ENCODE measurements at places on chromosomes 7 and 10.
A peak's percentile ranks its signal among the peaks of the same experiment; 100 is the strongest.

- DNase-seq: no peak
Measured at GRCh38 chr10:132685101-132685891, 100.7 kb downstream of the NKX6-2 start.

GRCh38 chr7:43569424-43569823 lies 13.5 kb upstream of the STK17A start:
- no peak for DNase-seq

DNA sequence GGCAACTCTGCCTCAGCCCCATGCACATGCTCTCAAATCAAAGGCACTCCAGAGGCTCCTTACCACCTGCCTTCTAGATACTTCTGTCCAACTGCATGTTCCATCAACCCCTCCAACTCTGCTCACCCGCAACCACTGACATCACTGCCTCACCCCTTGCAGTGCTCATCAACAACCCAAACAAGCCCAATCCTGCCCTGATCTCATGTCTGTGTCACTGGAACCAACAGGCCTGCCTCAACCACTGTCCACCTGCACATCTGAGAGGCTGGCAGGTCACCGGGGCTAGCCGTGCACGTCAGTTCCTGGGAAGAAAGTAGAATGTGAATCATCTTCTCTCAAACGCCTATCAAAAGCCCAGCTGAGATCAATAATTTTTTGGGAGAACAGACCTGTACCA lies 33.3 kb downstream of the CTBP2 start:
- DNase-seq: no peak

GRCh38 chr7:142348921-142349405 lies 91.1 kb upstream of the PRSS58 start:
- no peak for DNase-seq

DNA sequence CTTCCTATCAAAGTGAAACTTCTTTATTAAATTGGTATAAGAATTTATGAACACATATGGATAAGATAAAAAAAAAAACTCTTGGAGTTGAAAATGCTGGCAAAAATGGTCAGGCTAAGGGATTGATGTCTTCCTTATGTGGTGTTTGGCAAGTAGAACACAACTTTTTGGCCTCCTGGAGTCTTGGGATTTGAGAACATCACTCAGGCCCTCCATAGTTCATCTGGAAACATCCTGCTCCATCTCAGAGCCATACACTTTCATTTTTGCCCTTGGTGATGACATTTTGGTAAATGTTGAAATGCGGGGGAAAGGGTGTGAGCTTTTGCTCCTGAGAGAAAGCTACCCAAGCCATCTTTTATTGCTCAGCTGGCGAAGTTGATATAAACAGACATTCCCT lies 27.5 kb upstream of the BTBD16 start:
- DNase-seq: no peak

DNA sequence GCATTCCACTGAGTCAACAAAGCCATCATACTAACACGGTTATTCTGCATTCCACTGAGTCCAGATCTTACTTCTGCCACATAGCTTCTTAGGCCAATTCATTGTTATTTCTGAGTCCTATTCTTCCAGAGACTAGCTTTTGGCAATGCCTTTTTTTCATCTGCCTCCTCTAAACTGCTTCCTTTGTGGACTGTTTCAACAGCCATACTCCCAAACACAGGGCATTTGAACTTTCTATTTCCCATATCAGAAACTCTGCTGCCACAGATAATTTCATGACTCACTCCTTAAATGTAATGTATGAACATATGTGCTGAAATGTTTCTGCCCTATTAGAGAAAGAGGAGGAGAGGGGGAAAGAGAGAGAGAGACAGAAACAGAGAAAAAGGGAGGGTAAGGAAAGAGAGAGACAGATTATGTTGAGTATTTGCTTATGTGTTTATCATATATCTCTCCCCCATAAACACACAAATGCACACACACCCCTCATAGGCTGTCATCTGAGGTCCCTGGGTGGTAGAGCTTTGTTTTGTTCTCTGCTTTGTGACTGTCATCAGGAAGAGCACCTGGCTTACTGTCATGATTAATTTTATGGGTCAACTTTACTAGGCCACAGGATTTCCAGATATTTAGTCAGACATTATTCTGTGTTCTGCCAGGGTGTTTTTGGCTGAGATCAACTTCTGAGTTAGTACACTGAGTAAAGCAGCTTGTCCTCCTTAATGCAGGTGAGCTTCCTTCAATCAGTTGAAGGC lies 308.0 kb upstream of the KCND2 start:
- no peak for DNase-seq

GRCh38 chr7:132757783-132758182 lies 181.5 kb upstream of the PLXNA4 start:
- no peak for DNase-seq

DNA sequence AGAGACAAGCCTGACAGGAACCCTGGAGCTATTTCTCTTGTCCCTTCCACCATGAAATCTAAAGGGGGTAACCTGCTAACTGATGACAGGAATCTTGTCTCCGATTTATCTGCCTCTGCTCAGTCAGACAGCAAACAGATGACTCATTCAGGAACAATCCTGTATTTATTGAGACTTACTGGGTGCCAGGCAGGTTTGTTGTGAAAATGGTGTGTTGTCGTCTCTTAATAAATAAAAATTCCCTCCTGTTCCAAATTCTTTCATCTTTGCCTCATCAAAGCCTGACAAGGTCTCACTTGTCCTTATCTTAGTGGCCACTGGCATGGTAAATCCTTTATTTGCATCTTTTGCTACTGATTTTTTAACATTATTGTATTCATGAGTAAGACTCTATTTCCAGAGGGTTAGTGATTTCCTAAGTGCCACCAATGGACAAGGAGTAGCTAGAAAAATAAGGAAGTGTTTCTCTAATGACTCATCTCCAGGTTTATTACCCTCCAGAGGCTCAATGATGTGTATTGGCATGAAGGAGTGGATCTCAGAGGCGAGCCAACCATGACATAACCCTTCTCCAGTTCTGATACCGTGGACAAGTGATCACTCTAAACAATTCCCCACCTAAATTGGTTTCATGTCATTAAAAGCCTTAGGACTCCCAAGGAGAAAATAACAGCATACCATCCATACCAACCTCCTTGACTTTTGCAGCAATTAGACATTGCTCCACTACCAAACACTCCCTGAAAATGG lies 724.0 kb downstream of the GRID1 start:
- no peak for DNase-seq

- no peak for DNase-seq
Measured at GRCh38 chr7:36794689-36795088, 70.4 kb upstream of the AOAH start.

DNA sequence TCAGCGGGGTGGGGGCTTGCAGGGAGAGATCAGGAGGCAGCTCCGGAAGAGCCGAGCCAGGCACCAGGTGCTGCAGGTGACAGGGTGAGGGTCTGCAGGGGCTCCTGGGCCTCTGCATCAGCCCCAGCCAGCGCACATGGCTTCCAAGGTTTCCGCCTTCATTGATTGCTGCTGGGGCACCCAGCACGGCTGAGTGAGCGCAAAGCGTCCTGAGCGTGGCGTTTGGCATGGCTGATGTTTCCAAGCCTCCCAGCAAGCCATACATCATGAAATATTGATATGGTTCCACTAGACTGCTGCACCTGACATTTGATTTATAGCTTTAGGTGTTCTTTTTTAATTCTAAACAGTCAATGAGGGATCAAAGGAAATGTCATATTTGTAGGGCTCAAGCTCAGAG lies 259.0 kb downstream of the WDR37 start:
- no peak for DNase-seq

DNA sequence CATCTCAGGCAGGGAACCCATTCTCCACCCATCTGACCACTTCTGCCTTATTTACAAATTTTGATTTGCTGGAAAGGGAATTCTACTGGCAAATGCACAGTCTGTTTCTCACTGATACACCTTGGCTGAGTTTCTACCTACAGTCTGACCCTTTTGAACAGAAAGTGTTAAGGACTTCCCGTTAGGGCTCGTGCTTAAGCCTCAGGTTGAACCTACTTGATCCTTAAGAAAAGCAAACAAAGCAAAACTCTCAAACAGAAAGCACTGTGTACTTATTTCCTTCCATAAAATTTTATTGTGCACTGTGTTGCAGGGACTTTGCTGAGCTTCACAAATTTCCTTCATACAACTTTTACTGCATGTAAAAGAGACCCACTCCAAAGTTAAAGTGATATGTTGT lies 367.8 kb downstream of the NRG3 start:
- DNase-seq: no peak

DNA sequence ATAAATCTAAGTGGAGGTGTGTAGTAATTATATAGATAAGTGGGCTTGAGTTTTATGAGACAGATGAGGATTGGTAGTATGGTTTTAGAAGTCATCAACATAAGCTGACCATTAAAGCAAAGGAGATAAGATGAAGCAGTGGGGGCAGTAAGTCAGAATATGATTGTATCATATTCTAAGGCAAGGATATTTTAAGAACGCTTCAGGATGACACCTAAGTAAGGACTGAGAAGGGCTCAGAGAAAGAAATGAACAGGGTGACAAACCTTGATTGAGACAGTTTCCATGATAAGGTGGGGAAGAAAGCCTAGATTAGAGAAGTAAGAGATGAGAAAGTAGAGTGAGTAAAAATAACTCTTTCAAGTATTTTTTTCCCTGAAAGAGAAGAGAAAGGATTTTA lies 567.2 kb downstream of the ATRNL1 start:
- DNase-seq: no peak

GRCh38 chr7:45564485-45564884 lies 9.7 kb upstream of the ADCY1 start:
- no peak for DNase-seq

- DNase-seq: no peak
Measured at GRCh38 chr7:7707806-7708205, 10.6 kb downstream of the RPA3 start.

- DNase-seq: no peak
Measured at GRCh38 chr7:106659166-106659962, 1.6 kb downstream of the CCDC71L start.

- DNase-seq: no peak
Measured at GRCh38 chr7:23235813-23236221, 10.8 kb upstream of the GPNMB start.

GRCh38 chr10:7915923-7916536 lies 97.7 kb downstream of the TAF3 start:
- no peak for DNase-seq

- DNase-seq: no peak
Measured at GRCh38 chr10:49010295-49010694, 70.7 kb upstream of the LRRC18 start.

- no peak for DNase-seq
Measured at GRCh38 chr7:25669281-25669781, 441.0 kb upstream of the NPVF start.

DNA sequence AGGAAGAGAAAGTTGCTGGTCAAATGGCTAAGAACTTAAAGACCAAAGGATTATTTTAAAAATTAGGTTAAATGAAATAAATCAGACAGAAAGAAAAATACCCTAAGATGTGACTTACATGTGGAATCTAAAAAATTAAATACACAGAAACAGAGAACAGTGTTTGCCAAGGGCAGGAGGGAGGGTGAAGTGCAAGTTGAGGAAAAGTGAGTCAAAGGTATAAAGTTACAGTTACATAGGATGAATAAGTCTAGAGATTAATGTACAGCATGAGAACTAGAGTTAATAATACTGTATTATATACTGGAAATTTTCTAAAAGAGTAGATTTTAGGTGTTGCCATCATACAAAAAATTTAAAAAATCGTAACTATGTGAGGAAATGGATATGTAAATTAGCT lies 146.3 kb downstream of the MDFIC start:
- no peak for DNase-seq

GRCh38 chr7:2062648-2063047 lies 170.1 kb downstream of the MAD1L1 start:
- no peak for DNase-seq

DNA sequence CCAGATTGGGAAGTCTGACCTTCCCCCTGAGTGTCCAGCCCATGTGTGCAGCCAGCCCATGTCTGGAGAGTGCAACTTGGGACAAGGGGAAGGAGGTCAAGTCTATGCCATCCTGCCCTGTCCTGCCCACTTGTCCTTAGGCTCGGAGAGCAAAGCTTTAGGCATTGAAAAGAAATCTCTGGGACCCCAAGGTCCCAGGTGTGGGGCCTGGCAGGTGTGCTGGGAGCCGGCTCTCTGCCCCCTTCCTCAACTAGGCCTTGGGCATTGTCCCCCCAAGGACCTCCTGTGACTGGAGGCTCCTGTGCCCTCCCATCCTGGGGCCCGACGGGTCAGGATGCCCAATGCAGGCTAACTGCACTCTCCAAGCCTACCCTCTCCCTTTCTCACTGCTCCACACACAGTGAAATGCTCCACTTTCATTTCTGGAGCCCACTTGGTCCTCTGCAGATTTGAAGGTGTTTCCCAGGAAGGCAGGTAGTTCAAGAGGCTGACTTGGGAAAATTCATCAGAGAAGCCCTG lies 124.7 kb downstream of the PTPN20 start:
- DNase-seq: no peak

- no peak for DNase-seq
Measured at GRCh38 chr10:78696791-78697395, 371.9 kb upstream of the ZMIZ1 start.

- peak; percentile 69 for DNase-seq
Measured at GRCh38 chr10:132448248-132448731, 51.3 kb downstream of the PWWP2B start.

DNA sequence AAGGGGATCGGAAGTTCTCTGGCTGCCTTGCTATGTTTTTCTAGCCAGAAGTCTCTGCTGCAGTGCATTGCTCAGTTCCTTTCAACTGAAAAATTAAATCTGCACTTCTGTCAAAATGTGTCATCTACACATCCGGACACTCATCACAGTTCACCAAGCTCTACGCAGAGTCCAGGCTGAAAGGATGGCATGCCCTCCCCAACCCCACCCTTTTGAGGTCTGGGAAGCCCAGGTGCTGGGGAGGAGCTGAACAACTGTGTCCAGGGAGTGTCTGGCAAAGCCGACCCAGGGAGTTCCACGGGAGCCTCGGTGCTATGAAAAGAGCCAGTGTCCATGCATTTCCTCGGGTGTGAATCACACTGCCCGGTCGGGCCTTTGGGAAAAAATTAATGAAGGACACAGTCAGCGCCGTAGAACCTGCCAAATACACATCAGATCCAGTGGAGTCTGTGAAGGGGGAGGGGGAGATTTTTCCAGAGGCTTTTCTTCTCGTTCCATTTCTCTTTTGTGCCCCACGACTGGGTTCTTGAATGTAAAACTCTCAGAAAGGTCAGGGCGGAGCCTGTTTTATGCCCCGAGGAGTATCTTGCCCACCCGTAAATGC lies 757 bp upstream of the PALS2 start:
- DNase-seq: peak; percentile 23

DNA sequence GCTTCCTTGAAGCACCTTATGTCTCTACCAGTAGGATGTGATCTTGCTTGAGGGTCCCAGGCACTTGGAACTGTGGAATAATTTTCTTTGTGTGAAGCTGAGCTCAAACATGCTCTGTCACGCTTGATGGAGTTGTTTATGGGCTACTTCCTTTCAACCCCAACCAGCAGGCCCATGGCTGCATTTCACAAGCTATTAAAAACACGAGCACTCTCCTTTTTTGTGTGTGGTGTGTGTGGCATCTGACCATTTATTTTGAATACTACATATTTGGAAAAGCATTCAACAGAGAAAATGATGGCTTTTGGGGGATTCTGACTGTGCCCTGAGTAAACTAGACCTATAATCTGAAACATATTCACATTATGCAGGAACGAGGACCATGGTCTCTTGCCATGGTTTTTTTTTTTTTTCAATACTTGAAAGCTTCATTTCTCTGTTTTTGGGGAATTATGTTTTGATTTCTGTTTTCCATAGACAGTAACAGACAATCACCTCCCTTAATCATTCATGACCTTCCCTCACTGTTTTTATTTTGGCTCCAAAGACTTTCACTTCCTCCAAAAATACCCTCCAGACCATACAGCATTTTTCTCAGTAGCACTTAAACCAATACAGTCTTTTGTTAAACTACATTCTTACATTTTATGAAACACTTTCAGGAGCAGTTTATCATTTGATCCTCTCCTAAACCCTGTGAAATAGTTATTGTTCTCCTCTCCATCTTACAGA lies 233.6 kb upstream of the BMPER start:
- no peak for DNase-seq
